Stimulated activated naive B cell treated with anti-CD40 and anti-IgM and Interleukin-4, amounts not matched to agents 10 μg/mL and 1 μg/mL and 100 μg/mL, for 72 hours (primary cell): ENCODE measurements at places on chromosomes 13 and 19.

DNA sequence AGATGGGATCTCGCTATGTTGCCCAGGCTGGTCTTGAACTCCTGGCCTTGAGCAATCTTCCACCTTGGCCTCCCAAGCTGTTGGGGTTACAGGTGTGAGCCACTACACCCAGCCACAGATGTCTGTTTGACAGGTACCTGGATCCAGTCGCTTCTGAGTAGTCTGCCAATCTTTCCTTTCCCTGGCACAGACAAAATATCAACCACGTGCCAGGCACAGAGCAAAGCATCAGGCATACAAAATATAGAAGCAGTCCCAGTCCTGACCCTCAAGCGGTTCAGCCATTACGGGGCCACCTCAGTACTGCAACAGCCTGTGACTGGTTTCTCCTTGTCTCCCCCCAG is 3.8 kb downstream of the ELAVL1 start:
- H3K4me3 ChIP-seq: peak overlapping the region; percentile 93
- H3K4me1 ChIP-seq: peaks cover 68% of the 10 kb centered on the region
- no peaks in the 10 kb centered on the region for H3K27me3 ChIP-seq
- DNase-seq: no peak
- peaks cover 14% of the 10 kb centered on the region for H3K36me3 ChIP-seq

- H3K4me3 ChIP-seq: peak overlapping the region; percentile 64
- DNase-seq: no peak
- H3K36me3 ChIP-seq: peaks cover 3% of the 10 kb centered on the region
- H3K27ac ChIP-seq: peak overlapping the region; percentile 56
Measured at GRCh38 chr19:34667349-34668076, 9.4 kb downstream of the SCGB2B2 start.

DNA sequence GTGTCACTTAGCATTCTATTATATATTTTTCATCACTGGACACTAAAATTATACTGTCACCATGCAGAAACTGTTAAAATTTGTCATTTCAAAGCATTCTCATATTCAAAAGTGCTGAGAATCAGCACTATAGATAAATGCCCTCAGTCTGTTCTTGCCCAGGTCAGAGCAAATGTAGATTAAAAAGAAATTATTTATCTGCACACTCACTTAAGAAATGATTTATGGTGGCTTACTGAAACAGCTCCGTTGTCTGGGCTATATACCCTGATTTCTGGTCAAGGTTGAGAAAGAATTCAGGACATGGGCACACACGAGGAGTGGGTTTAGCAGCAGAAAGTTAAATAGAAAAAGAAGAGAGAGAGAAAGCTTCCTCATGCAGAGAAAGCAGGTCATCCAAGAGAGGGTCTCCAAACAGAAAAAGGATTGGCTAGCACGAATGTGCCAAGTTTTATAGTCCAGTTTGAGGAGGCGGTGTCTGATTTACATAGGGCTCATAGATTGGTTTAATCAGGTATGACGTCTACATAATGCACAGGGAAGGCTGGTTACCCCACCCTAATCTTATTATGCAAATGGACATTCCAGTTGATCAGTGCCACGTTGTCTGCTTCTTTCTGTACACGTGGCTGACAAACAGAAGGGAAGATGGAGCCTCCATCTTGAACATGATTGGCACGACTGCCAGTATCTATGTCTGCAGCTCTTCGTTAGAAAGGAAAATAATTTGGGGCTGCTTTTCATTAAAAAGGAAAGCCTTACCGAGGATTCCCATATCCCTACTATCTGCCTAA is 47.3 kb upstream of the N4BP2L1 start:
- DNase-seq: no peak
- peaks cover 7% of the 10 kb centered on the region for H3K36me3 ChIP-seq
- no peak overlapping the region for H3K4me3 ChIP-seq
- H3K27me3 ChIP-seq: no peaks in the 10 kb centered on the region
- peaks cover 10% of the 10 kb centered on the region for H3K4me1 ChIP-seq

GRCh38 chr13:110699148-110700145 is 6.5 kb downstream of the CARS2 start:
- H3K4me3 ChIP-seq: no peak overlapping the region
- peak overlapping the region; percentile 31 for H3K27ac ChIP-seq
- peaks cover 57% of the 10 kb centered on the region for H3K36me3 ChIP-seq
- peaks cover 25% of the 10 kb centered on the region for H3K4me1 ChIP-seq
- no peak for DNase-seq

- peak overlapping the region; percentile 93 for H3K4me3 ChIP-seq
- peaks cover 51% of the 10 kb centered on the region for H3K4me1 ChIP-seq
- no peak for DNase-seq
- H3K36me3 ChIP-seq: peaks cover 27% of the 10 kb centered on the region
Measured at GRCh38 chr13:112692104-112692503, 2.3 kb downstream of the ATP11A start.

GRCh38 chr13:100364591-100364990 is 224.0 kb downstream of the GGACT start:
- H3K27me3 ChIP-seq: no peaks in the 10 kb centered on the region
- DNase-seq: no peak
- H3K4me3 ChIP-seq: no peak overlapping the region
- H3K4me1 ChIP-seq: no peaks in the 10 kb centered on the region
- peaks cover 3% of the 10 kb centered on the region for H3K36me3 ChIP-seq
- H3K27ac ChIP-seq: no peak overlapping the region

DNA sequence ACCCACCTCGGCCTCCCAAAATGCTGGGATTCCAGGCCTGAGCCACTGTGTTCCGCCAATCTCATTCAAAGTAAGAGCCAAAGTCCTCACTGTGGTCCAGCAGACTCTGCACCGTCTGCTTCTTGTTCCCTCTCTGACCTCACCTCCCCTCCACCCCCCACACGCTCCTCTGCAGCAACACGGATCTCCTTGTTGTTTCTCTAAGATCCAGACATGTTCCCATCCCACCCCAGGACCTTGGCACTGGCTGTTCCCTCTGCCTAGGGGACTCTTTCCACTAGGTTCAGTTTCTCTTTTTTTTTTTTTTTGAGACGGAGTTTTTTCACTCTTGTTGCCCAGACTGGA is 38.4 kb downstream of the LTBP4 start:
- no peak overlapping the region for H3K27ac ChIP-seq
- no peak overlapping the region for H3K4me3 ChIP-seq
- H3K4me1 ChIP-seq: peaks cover 1% of the 10 kb centered on the region
- no peak for DNase-seq
- H3K27me3 ChIP-seq: peaks cover 27% of the 10 kb centered on the region

DNA sequence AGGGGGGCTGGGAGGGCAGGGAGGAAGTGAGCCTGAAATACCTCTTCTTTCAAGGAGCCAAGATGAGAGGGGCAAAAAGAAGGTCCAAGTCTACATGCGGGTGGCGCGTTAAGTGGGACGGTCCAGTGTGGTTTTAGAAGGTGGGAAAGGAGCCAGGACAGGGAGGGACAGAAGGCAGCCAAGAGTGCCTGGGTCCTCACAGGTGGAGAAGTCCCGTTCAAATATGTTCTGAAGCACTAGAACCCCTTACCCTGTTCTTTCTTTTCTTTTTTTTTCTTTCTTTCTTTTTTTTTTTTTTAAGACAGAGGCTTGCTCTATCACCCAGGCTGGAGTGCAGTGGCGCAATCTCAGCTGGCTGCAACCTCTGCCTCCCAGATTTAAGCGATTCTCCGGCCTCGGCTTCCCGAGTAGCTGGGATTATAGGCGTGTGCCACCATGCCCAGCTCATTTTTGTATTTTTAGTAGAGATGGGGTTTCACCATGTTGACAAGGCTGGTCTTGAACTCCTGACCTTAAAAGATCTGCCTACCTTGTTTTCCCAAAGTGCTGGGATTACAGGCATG is 7.4 kb downstream of the CAMSAP3 start:
- no peak overlapping the region for H3K4me3 ChIP-seq
- peaks cover 52% of the 10 kb centered on the region for H3K27me3 ChIP-seq
- peaks cover 2% of the 10 kb centered on the region for H3K36me3 ChIP-seq

DNA sequence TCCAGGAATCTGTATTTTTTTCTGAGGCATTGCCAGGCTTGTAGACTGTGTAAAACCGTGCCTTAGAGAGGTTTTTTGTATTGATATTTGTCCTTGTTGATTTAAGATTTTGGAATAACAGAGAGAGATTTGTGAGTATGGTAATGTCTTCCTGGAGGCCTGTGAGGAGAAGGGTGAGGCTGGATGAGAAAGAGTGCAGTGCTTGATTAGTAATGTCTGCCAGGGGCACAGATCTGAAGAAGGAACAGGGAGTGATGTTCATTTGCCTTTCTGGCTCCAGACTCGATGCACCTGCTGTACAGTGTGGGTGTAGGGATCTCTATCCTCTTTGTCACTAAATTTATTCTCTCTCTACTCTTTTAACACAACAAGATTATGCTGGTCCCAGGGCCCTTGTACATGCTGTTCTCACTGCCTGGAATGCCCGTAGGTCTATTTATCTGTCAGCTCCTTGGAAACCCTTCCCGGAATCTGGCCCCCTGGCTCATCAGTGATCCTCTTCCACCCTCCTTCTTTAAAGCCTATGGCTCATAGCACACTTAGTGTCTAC is 4.2 kb downstream of the FIZ1 start:
- no peak overlapping the region for H3K4me3 ChIP-seq
- no peaks in the 10 kb centered on the region for H3K27me3 ChIP-seq
- no peak for DNase-seq
- no peak overlapping the region for H3K27ac ChIP-seq

- H3K4me3 ChIP-seq: no peak overlapping the region
- no peaks in the 10 kb centered on the region for H3K36me3 ChIP-seq
- no peak overlapping the region for H3K27ac ChIP-seq
- peaks cover 27% of the 10 kb centered on the region for H3K27me3 ChIP-seq
Measured at GRCh38 chr19:48506138-48506733, 5.4 kb downstream of the LMTK3 start.

GRCh38 chr19:39409208-39410016 is 2.8 kb downstream of the ZFP36 start:
- DNase-seq: peak; percentile 67
- H3K4me3 ChIP-seq: peak overlapping the region; percentile 96
- no peaks in the 10 kb centered on the region for H3K27me3 ChIP-seq
- peak overlapping the region; percentile 99 for H3K27ac ChIP-seq
- H3K4me1 ChIP-seq: peaks cover 45% of the 10 kb centered on the region

- H3K36me3 ChIP-seq: peaks cover 35% of the 10 kb centered on the region
- no peak overlapping the region for H3K27ac ChIP-seq
- no peak for DNase-seq
Measured at GRCh38 chr13:45162821-45163220, 38.0 kb downstream of the KCTD4 start.

GRCh38 chr13:41696163-41697003 is 239.0 kb downstream of the RGCC start:
- no peak overlapping the region for H3K27ac ChIP-seq
- DNase-seq: no peak
- H3K4me1 ChIP-seq: peaks cover 7% of the 10 kb centered on the region
- peaks cover 24% of the 10 kb centered on the region for H3K36me3 ChIP-seq
- H3K4me3 ChIP-seq: no peak overlapping the region

- H3K4me3 ChIP-seq: no peak overlapping the region
- peak overlapping the region; percentile 33 for H3K27ac ChIP-seq
- H3K36me3 ChIP-seq: peaks cover 26% of the 10 kb centered on the region
Measured at GRCh38 chr13:95260031-95260525, 41.2 kb downstream of the ABCC4 start.

DNA sequence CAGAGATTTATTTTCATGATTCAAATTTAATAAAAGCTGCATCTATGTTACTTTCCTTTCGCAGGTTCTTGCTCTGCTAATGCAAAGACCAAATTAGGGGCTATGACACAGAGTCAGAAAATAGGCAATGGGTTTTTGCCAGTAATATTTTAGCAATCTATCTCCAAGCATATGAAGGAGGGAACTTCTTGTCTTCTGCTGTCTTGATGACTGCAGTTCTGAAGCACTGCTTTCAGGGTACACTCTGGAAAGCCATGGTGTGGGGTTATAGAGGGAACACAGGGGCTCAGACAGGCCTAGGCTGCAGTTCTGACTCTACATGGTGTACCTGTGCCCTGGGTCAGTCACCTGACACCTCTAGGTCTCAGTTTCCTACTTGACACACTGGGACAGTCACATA is 263.4 kb downstream of the DNAJC15 start:
- no peaks in the 10 kb centered on the region for H3K36me3 ChIP-seq
- H3K27me3 ChIP-seq: peaks cover 13% of the 10 kb centered on the region
- H3K4me3 ChIP-seq: no peak overlapping the region
- DNase-seq: no peak

GRCh38 chr13:44868397-44868796 is 120.9 kb downstream of the NUFIP1 start:
- H3K4me1 ChIP-seq: peaks cover 1% of the 10 kb centered on the region
- DNase-seq: no peak
- H3K27ac ChIP-seq: no peak overlapping the region
- H3K36me3 ChIP-seq: no peaks in the 10 kb centered on the region
- peaks cover 24% of the 10 kb centered on the region for H3K27me3 ChIP-seq

- H3K27me3 ChIP-seq: no peaks in the 10 kb centered on the region
- H3K36me3 ChIP-seq: peaks cover 22% of the 10 kb centered on the region
- no peaks in the 10 kb centered on the region for H3K4me1 ChIP-seq
- no peak overlapping the region for H3K27ac ChIP-seq
- no peak for DNase-seq
- no peak overlapping the region for H3K4me3 ChIP-seq
Measured at GRCh38 chr13:72850959-72851677, 69.2 kb downstream of the PIBF1 start.

- H3K4me1 ChIP-seq: peaks cover 3% of the 10 kb centered on the region
- DNase-seq: no peak
- H3K27me3 ChIP-seq: peaks cover 69% of the 10 kb centered on the region
- H3K27ac ChIP-seq: no peak overlapping the region
- no peaks in the 10 kb centered on the region for H3K36me3 ChIP-seq
Measured at GRCh38 chr19:40561947-40562346, 14.7 kb upstream of the SHKBP1 start.

- H3K27me3 ChIP-seq: peaks cover 38% of the 10 kb centered on the region
- no peaks in the 10 kb centered on the region for H3K36me3 ChIP-seq
- H3K27ac ChIP-seq: no peak overlapping the region
- no peak overlapping the region for H3K4me3 ChIP-seq
- DNase-seq: no peak
- H3K4me1 ChIP-seq: peaks cover 20% of the 10 kb centered on the region
Measured at GRCh38 chr19:590750-591098, 1.0 kb downstream of the HCN2 start.

GRCh38 chr13:111640476-111640875 is 320.0 kb downstream of the TEX29 start:
- H3K4me1 ChIP-seq: no peaks in the 10 kb centered on the region
- no peak overlapping the region for H3K4me3 ChIP-seq
- no peaks in the 10 kb centered on the region for H3K36me3 ChIP-seq
- H3K27ac ChIP-seq: no peak overlapping the region
- no peak for DNase-seq
- no peaks in the 10 kb centered on the region for H3K27me3 ChIP-seq

DNA sequence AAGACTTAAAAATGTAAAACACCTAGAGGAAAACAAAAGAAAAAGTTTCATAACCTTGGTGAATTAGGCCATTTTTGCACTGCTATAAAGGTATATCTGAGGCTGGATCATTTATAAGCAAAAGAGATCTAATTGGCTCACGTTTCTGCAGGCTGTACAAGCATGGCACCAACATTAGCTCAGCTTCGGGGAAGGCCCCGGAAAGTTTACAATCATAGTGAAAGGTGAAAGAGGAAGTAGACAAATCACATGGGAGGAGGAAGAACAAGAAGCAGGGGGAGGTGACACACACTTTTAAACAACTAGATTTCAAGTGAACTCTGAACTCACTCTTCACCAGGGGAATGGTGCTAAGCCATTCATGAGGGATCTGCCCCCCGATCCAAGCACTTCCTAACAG is 1358.5 kb upstream of the PCDH9 start:
- H3K4me3 ChIP-seq: no peak overlapping the region
- H3K36me3 ChIP-seq: no peaks in the 10 kb centered on the region
- no peaks in the 10 kb centered on the region for H3K27me3 ChIP-seq
- no peak overlapping the region for H3K27ac ChIP-seq

- H3K27me3 ChIP-seq: no peaks in the 10 kb centered on the region
- peaks cover 10% of the 10 kb centered on the region for H3K4me1 ChIP-seq
- H3K36me3 ChIP-seq: peaks cover 4% of the 10 kb centered on the region
- no peak overlapping the region for H3K4me3 ChIP-seq
- DNase-seq: no peak
Measured at GRCh38 chr13:32471187-32471922, 43.4 kb upstream of the N4BP2L1 start.
